Activated CD4-positive, alpha-beta memory T cell treated with anti-CD3 and anti-CD28 coated beads for 36 hours (primary cell): ENCODE measurements at places on chromosomes 12 and 14. TPM values are rescaled to one million over a fixed set of nuclear protein-coding genes. Genes with fewer than 3 reads are reported as not detected.

The TMEM263 gene
- total RNA-seq: 38.3 TPM

The IFNG-AS1 gene
- total RNA-seq: 0.48 TPM

The PIP4K2C gene
- total RNA-seq: 20.6 TPM

The KRT81 gene
- not detected for total RNA-seq

GRCh38 chr14:46054526-46054925 is 597.1 kb downstream of the RPL10L start:
- DNase-seq: no peak

GRCh38 chr12:19848421-19848820 is 409.1 kb downstream of the AEBP2 start:
- no peak for DNase-seq

- DNase-seq: no peak
These were observed 104.5 kb upstream of the FRMD6 start for GRCh38 chr14:51547260-51547659.

GRCh38 chr12:112420740-112421139 is 2.0 kb downstream of the PTPN11 start:
- no peak for DNase-seq

GRCh38 chr14:71163842-71164629 is 256.8 kb downstream of the PCNX1 start:
- DNase-seq: no peak
